ENCODE measurements at places on chromosomes 16 and 17. TPM values are rescaled to one million over a fixed set of nuclear protein-coding genes. Genes with fewer than 3 reads are reported as not detected.

Gene CFAP119
- total RNA-seq, result not detected

Gene EEF2KMT
- 11.1 TPM for total RNA-seq

Gene RASD1
- 0.96 TPM for total RNA-seq

Gene RNF222
- total RNA-seq, result not detected

Gene NRN1L
- not detected for total RNA-seq

Gene GPR179
- total RNA-seq, result 2.6 TPM

Gene PEMT
- total RNA-seq, result 23.4 TPM

Gene KRTAP3-1
- not detected for total RNA-seq

DNA sequence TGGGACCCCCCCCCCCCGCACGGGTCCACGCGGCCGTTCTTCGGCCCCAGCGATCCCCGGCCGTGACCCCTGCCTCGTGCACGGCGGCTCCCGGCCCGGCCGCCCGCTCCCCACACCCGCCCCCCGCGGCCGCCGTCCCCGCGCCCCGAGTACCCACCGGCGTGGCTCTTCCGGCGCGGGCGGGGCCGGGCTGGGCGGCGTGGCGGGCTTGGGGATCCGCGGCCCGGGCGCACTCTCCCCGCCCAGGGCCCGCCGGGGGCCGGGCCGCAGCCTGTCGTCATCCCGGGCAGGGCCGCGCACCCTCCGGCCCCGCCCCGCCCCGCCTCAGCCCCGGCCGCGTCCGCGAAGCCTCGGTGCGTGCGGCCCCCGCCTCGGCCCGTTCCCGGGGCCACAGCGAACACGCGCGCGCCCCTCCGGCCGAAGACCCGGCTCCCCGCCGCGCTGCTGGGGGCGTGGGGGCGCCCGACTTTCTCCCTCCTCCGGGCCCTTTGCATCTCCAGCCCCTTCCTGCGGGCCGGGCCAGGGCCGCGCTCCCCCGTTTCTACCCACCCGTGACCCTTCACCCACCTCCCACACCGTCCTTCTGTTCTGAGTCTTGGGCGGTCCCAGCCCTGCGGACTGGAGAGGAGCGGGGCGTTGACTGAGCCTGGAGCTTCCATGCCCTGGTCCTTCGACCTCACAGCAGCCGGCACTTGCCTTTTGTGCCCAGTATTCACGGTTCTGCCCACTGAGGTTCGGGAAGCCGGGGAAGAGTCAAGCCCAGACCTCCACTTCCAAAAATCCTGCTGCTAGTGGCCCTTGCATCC, 840 bp downstream of the MYO1C start:
- peak; percentile 77 for DNase-seq

- no peak for DNase-seq
Observed at GRCh38 chr17:78048346-78049292, 79.9 kb downstream of the TMC6 start.

GRCh38 chr16:50640919-50641817, 39.9 kb downstream of the SNX20 start:
- DNase-seq, result no peak

DNA sequence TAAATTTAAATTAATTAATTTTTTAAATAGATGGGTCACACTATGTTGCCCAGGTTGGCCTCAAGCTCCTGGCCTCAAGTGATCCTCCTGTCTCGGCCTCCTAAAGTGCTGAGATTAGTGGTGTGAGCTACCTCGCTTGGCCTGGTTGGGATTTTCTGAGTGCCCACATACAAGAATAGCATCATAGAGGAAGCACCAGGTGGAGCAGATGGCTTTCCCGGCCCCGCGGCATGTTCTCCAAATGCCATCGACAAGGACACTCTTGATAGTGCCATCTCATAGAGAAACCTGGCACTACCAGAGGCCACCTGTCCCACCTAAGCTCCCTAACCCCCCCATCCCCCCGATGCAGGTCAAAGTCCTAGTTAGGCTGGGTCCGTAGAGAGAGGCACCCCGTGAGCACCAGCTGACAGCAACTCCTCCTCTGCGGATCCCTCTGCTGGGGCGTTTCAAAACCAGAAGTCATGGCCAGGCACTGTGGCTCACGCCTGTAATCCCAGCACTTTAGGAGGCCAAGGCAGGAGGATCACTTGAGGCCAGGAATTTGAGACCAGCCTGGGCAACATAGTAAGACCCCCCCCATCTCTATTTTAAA, 65.9 kb downstream of the DNAH3 start:
- no peak for DNase-seq

GRCh38 chr16:67247192-67248072, at the start of gene FHOD1:
TSS of gene FHOD1 (minus strand) at chr16:67247481. CDS start at chr16:67247410, 71 bp downstream.
- DNase-seq, result peak; percentile 96

DNA sequence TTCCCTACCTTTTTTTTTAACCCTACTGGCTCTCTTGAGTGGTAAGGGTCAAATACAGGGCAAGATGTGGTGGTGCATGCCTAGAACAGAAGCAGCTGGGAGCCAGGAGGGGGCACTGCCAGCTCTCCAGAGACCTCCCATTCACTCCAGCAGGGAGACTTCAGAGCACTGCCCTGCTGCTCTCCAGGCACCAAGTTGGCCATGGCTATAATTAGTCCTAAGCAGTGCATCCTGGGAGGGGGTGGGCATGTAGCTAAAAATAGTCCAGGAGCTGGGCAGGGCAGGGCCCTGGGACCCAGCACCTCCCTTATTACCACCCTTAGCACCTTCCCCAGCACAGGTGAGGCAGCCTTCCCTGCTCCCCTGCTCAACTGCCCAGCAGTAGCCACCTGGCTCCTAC, 3.5 kb downstream of the CORO6 start:
- DNase-seq, result no peak

GRCh38 chr17:40295488-40296436, 8.1 kb downstream of the CDC6 start:
- DNase-seq, result no peak

DNA sequence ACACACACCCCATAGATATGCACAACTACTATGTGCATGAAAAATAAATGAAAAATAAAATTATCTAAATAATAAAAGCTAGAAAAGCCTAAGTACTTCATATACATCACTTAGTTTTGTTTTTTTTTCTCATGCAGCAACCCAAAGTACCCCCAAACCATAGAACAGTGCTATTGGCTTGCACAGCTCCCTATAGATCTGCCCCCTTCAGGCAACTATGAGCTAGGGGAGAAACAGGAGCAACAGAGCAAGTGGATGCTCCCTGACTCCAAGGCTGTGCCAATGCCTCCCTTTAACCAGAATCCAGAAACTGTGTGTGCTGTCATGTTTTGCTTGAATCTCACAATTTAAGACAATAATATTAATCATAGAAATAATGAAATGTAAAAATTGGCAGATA, 605.5 kb downstream of the TOX3 start:
- no peak for DNase-seq

DNA sequence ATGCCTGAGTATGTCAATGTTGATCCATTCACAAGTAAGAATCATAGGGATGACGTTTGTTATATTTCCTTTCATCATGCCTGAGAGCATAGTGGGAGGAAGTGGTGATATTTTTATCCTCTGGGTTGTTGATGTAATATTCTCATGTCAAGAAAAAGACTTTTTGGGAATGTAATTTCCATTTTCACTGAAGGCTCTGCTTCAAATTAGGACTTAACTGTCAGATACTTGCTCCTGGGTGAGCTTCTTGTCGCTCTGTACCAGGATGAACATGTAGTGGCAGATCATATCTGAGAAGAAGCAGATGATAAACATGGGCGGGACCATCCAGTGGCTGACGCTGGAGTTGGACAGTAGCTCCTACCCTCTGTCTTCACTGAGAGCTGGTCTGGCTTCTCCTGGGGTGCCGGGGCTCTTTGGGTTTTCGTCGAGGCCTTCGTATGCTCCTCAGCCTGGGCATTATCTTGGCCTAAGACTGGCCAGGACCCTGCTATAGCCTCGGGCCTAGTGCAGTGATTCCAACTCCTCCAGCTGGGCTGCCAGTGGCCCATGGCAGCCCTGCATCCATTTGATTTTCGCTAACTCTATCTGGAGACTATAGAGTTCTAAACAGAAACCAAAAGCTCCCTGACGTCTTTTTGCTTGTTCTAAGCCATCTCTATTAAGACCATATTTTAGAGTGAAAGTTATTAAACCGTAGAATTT, 19.7 kb downstream of the CYB5B start:
- peak; percentile 44 for DNase-seq

- no peak for DNase-seq
Observed at GRCh38 chr16:68131813-68132706, 46.9 kb downstream of the NFATC3 start.

DNA sequence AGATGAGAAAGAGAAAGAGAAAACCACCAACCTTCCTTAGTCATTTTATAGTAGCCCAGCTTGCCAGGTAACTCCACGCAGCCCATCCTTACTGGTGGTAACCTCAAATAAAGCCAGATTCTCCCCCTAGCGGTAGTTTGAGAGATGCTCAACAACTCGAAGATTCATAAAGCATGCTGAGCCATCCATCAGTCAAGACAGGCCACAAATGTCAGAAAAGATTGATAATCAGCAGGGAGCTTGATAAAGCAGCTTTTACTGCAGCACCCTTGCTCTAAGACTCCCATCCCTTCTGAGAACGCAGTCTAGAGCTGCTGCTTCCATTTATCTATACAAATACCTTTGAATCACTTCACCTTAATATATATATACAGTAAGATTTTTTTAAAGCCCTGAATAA, 451.5 kb upstream of the HSBP1 start:
- peak; percentile 40 for DNase-seq

GRCh38 chr17:29870836-29871465, 59.1 kb downstream of the SSH2 start:
- no peak for DNase-seq

- DNase-seq, result no peak
Observed at GRCh38 chr16:6362321-6362720, 970.3 kb upstream of the RBFOX1 start.

DNA sequence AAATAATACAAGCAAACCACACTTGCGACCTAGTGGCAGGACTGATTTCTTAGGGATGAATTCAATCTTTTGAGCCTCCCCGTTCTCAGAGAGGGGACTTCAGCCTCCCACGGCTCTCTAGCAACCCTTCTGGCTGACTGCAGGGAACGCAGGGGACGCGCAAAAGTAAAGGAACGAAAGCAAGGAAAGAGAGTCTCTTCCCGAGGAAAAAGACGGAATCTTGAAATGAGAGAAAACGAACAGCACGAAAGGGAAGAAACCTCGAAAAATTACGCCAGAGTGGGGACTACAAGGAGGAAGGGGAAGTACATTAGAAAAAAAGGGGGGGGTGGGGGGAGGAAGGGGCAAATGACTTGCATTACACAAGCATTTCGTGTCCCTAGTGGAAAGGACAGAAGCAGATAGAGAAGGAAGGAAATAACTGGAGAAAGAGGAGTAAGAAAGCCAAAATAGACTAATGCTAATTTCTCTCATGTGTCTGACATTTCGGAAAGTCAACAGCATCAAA, 1.2 kb downstream of the GRB2 start:
- peak; percentile 87 for DNase-seq

GRCh38 chr17:27776882-27777624, 23.3 kb downstream of the NOS2 start:
- DNase-seq, result no peak

DNA sequence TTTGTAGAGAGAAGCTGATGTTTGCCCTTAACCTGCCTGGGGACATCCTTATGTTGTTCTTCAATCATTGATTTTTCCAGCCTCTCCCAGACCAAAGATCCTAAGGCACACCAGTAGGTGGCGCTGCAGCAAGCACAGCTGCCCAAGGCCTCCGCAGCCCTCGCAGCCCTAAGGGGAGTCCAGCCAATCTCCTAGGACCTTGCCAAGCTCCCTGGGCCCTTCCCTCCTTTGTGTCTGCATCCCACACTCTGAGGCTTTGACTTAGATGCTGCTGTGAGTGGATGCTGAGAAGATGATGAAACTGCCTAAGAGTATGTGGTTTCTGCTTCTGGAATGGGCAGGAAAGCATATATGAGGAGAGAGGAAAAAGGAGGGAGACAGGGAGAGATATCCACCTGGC, 47.1 kb downstream of the SPACA3 start:
- DNase-seq, result peak; percentile 74

DNA sequence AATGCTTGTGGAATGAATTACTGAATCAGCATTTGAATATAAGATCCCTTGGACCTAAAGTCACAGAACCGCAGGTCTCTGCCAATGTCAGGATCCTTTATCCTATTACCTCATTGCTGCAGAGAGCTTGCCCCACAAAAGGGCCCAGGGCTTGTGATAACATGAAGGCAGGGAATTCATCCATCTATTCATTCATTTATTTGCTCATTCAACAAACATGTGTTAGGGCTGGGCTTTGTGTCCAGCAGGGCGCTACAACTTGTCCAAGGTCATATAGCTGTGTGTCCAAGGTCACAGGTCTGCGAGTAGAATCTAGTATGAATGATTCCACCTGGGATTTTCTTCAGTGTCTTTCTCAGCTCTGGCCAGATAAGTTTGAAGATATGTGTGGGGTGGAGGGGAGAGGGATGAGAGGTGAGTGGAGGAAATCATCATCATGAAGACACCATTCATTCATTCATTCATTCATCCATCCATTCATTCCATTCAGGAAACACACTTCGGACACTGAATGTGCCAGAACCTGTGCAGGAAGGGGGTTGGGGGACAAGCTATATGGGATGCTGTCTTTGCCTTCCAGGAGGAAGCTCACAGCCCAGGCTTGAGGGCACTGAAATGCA, 1.3 kb upstream of the UNC45B start:
- no peak for DNase-seq

- no peak for DNase-seq
Observed at GRCh38 chr17:43354371-43354770, 44.4 kb upstream of the ARL4D start.

GRCh38 chr17:63474174-63474573, 2.7 kb upstream of the ACE start:
- DNase-seq, result no peak

DNA sequence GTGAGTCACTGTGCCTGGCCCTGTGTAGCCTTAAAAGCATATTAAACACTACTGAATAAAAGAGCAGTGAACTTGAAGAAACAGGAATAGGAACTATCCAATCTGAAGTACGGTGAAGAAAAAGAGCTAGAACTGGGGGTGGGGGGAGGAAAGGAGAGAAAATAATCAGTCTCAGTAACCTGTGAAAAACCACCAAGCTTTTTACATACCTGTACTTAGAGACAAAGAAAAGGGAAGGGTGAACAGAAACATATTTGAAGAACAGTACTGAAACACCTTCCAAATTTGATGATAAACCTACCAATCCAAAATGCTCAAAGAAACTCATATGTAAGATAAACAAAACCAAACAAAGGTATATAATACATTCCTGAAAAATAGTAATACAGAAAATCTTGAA, 77.5 kb downstream of the USP32 start:
- DNase-seq, result no peak

DNA sequence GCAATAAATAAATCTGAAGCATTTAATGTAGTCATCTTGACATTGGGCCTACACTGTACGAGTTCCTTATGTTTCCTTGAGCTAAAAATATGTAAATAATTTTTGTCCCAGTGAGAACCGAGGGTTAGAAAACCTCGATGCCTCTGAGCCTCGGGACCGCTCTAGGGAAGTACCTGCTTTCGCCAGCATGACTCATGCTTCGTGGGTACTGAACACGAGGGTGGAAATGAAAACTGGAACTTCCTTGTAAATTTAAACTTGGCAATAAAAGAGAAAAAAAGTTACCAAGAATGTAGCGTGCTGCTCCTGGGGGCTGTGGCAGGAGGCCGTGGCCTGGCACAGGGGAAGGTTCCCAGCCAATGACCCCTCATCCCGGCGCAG, 74.1 kb downstream of the SOCS1 start:
- DNase-seq, result peak; percentile 13

GRCh38 chr16:23807028-23807427, 28.8 kb upstream of the PRKCB start:
- DNase-seq, result peak; percentile 26

- no peak for DNase-seq
Observed at GRCh38 chr16:671353-672131, 3.6 kb downstream of the RHOT2 start.

- DNase-seq, result no peak
Observed at GRCh38 chr17:45718791-45719190, 65.3 kb upstream of the CRHR1 start.

- DNase-seq, result no peak
Observed at GRCh38 chr16:78576941-78577340, 477.5 kb downstream of the WWOX start.
